ENCODE measurements at places on chromosomes 5 and 9.

DNA sequence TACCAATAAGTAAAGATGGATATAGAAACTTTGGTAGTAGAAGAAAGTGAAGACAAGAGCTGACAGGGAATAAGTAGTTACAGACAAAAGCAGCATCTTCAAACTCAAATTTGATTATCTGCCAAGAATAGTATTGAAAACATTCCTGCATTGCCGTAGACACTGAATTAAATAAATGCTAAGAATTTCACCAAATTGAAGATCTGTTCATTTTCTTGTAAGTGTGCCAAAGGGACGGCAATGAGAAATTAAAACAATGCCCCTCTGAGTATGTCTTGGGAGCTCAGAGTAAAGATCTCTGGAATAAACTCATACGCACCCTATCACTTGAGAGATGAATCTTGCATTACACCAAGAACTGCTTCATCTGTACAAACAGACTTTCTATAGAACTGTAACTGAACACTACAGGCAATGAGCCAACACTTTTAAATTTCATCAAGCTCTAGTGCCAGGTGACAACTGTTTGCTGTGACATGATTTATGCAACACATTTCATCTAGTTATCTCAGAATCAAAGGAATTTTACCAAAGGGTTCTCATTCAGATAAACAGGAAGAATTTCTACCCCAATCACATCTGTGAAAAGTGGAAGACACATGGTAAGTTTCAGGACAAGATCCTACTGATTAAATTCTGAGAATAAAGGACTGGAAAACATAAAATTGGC lies 66.9 kb downstream of the RFX3 start:
- DNase-seq: no peak

- no peak for DNase-seq
Measured at GRCh38 chr5:77599679-77600078, 38.8 kb downstream of the OTP start.

DNA sequence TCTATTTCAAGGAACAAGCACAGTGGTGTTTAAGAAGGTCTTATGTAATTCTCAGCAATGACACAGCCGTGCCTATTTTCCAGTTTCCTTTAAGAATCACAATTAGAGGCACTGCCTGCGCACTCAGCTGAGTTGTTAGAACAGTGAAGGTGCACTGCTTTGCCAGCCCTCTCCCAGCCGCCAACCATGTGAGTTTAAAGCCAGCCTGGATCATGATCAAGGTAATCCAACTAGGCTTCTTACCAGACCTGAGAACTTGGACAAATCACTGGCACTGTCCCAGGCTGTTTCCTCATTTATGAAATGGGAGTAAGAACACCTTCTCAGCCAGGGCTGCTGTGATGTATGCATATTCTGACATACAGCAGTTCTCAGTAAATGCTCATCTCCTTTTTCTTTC lies 99.6 kb downstream of the ASTN2 start:
- no peak for DNase-seq

GRCh38 chr5:169300468-169301385 lies at the start of gene SLIT3:
Gene SLIT3, minus strand, starts transcription at chr5:169301139. Its CDS starts 430 bp downstream, at chr5:169300709.
- no peak for DNase-seq

DNA sequence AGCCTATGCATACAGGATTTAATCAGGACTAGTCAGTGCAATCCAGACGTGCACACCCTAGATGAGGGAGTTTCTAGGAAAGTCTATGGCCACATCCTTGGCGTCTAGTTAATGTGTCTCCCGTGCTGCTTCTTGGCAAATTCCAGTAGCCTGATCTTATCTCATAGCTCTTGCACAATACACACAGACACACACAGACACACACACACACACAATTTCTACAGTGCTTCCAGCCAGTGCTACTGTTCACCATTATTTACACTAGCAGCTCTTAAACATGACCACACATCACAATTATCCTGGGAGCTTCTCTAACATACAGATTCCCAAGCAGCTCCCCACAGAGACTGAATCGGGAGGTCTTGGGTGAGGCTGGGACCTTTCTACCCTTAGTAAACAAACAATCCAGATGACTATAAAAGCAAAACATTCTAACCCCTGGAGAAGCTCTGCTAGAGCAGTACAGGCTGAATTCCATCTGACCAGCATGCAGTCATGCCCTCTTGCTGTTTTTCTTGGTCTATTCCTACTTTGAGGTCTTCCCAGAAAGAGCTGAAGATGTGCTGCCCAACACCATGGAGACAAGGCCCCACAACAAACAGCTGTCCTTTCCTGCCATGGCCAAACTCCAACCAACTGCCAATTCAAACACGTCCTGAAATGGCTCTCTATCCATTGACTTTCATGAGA lies 236.6 kb downstream of the DEPDC1B start:
- no peak for DNase-seq

DNA sequence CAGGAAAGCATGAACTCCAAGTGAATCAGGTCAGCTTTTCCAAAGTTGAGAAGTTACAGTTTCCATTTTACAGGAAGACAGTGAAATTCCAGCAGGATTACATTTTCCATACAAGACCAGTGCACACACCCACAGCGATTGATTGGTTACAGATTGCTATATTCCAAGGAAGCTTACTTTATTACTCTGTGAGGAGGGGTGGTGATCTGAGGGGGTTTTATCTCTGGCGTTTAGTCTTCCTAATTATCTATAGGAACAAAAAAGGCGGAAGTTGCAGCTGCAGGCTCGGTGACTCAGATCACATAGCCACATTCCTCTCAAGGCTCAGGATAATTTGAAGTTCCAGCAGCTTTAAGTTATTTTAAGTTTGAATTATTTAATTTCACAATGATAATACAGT lies 450.4 kb upstream of the NMUR2 start:
- no peak for DNase-seq

- DNase-seq: no peak
Measured at GRCh38 chr5:167453246-167454030, 838.0 kb upstream of the WWC1 start.

DNA sequence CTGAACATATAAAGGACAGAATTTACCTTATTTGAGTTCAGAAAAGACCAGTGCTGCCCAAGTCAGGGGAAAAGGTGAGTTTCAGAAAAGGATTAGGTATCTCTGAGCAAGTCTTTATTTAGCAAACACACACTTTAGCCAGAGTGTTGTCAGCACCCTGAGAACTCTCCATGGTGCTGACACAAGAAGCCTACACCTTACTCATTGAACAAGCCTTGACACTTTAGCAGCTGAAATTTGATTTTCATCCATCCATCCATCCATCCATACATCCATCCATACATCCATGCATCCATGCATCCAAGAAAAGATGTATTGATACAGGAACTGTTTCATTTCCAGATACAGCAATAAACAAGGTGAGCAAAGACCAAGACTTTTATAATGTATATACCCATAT lies 311.2 kb downstream of the TRIM32 start:
- no peak for DNase-seq

- no peak for DNase-seq
Measured at GRCh38 chr5:154241021-154241420, 50.5 kb downstream of the GALNT10 start.

DNA sequence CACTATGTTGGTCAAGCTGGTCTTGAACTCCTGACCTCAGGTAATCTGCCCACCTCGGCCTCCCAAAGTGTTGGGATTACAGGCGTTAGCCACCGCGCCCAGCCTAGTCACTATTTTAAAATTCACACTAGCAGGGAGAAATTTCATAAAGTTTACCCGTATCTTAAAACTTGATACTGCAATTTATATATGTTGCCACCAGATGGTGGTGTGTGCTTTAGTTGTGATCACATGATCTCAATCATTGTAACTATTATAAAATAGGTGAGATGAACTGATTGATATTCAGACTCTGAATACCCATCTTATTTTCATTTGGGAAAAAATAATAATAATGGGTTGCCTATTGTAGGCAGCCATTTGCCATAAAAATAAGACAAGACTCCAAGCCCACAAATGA lies 1330.4 kb upstream of the WWC1 start:
- DNase-seq: no peak

DNA sequence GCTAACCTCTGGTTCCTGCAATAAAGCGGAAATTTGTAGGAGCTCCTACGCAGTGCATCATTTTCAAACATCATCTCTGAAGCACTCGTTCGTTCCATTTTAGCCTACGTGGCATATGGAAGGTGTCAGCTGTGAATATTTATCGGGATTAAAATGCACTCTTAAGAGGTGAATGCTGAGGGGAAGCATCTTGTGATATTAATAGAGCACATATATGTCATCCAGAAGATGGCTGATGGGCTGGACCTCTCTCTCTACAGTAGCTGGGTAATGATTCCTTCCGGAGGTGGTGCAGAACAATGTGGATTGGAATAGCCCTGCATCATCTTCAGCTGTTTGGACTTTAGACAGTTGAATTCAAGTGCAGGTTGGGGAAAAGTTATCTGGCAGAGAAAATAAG lies 478.7 kb downstream of the DMAC1 start:
- no peak for DNase-seq

DNA sequence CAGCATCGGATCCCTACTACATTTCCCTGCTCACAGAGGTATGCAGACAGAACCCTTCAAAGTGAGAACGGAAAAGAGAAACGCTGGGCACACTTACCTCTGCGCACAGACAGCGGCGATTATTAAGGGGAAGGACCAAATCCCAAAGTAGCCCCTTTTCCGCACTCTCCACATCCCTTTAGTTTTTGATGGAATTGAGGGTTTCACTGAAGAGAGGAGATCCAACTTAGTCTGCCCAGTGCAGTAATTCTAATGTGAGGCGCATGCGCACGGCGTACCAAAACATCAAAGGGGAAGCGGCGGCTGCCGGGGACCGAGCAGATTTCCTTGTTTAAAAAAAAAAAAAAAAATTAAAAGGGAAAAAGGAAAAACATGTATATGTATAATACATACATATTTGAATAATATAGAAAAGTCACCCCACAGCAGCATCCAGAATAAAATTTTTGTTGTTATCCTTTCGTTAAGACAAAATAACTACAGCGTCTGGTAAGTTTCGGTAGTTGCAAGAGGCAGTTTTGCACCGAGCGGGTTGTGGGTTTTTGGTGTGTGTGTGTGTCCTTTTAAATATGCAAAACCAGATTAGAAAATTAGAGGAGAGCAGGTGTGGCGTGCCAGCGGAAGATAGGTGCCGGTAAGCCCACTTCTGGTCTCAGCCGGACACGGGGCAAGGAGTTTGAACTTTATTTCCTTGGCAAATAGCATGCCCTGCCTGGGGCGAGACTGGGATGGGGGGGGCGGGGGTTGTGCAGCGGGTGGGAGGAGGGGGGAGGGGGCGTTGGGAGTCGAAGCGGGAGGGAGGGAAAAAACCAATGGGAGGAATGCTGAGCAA lies at the start of gene GABRB2:
Gene GABRB2, minus strand, starts transcription at position 256 of the 832 bp plus-strand sequence. Its CDS starts 82 bp downstream, at position 174.
- DNase-seq: peak; percentile 22

DNA sequence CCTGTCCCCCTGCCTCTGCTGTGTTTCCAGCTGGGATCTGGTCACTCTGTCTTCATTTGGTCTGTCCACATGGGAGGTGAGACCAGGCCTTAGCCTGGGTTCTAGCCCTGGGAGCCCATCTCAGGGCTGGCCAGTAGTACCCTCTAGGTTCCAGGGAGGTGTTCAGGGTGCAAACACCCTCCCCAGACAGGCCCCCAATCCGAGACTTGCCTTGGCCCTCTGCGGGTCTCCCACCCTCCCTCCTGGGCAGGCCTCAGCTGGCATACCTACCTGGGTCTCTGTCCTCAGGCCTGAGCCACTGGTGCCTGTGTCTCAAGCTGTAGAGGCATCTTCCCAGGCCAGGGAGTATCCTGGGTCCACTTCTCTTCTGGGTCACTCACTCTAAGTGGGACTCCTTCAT lies 925 bp upstream of the SAPCD2 start:
- no peak for DNase-seq

GRCh38 chr5:158429564-158429963 lies 570.6 kb upstream of the CLINT1 start:
- no peak for DNase-seq

DNA sequence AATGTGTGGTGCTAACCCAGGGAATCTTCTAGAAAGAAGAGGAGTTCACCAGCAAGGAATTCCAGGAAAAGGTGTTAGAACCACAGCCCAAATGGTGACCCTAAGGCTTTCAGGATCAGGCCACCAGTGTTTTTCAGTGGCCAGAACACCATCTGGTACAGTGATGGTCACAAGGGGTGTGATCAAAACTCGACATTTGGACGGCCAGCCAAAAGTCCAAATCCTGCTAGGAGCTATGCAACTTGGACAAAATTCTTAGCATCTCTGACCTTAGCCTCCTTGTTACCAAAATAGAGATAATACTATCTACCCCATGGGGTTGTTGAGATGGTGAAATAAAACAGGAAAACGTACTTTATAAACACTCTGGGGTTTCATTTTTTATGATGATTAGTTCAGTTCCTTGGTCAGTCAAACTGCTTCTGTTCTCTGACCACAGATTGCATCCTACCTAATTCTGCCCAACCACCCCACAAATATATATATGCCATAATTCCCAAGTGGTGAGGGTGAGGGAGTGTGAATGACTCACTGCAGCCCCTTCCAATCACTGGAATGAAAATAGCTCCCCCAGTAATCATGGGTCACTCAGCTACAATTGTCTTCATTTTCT lies 210.3 kb downstream of the CDK5RAP2 start:
- DNase-seq: no peak

DNA sequence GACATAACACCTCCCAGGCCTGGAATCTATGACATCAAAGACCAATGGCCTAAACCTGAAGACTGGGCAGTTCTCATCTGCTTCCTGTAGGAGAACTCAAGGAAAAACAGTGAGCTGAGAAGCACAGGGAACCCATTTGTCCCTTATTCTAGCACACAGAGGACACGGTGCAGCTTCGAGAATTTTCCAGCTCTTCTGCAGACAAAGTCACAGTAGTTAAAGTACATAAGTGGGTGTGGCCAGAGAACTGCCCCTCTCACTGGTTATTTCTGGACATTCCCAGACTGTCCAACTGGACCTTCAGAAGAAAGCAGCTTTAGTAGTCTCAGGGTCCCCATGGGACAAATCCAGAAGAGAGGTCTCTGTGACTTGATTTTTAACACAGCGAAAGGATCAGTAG lies 114.6 kb downstream of the KLHL3 start:
- DNase-seq: no peak

DNA sequence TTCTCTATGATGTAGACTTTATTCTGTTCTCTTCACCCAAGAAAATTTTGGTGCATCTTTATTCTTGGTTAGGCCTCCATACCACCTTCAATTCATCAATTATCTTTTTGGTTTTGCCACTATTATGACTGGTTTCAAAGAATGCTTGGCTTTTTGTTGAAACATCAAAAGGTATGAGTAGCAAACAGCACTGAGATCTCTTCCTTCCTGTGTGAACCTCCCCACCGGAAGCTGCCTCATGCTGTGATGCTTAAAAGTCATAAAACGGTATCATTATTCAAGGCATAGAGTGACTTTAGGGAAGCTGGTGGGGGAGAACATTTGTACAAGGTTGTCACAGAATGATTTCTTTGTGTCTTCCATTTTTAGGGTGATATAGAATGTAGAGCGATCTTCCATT lies 70.6 kb downstream of the IQGAP2 start:
- DNase-seq: peak; percentile 30

GRCh38 chr9:27422279-27422834 lies 101.7 kb upstream of the IFNK start:
- DNase-seq: no peak

GRCh38 chr5:158676642-158677469 lies 422.9 kb downstream of the EBF1 start:
- DNase-seq: no peak

All from stimulated activated CD4-positive, alpha-beta T cell treated with anti-CD3 and anti-CD28 coated beads, Interleukin-12 subunit alpha, Interleukin-12 subunit beta, amount 100 ng/mL, for 24 hours (primary cell).